ENCODE measurements at places on chromosomes 3 and 15.

DNA sequence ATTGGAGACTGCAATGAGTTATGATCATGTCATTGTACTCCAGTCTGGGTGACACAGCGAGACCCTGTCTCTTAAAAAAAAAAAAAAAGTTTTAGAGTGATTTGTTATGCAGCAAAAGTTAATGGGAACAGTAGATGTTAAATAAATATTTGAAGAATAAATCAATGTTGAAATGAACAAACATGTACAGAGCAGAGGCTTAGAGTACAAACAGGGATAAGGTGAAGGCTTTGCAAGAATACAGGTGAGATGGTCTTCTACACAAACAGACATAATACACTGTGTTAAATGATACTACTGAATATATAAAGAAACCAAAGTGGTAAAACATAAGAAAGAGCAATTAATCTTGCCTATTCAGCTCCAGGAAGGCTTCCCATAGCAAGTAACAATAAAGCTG, 265.4 kb downstream of the CNTN3 start:
- no peak for DNase-seq

- no peak for DNase-seq
These were observed 21.5 kb downstream of the LARS2 start for GRCh38 chr3:45409921-45410320.

GRCh38 chr3:40396406-40396805, 9.4 kb downstream of the ENTPD3 start:
- DNase-seq: no peak

GRCh38 chr15:71804226-71804625, 6.1 kb upstream of the NR2E3 start:
- DNase-seq: no peak

DNA sequence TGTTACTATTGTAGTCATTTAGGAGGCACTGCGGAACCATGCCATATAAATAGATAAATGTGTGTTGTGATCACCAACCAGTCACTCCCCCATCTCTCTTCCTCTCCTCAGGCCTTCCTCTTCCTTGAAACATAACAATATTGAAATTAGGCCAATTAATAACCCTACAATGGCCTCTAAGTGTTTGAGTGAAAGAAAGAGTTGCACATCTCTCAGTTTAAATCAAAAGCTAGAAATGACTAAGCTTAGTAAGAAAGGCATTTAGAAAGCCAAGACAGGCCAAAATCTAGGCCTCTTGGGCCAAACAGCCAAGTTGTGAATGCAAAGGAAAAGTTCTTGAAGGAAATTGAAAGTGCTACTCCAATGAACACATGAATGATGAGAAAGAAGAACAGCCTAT, 8.1 kb upstream of the DNASE1L3 start:
- DNase-seq: no peak

DNA sequence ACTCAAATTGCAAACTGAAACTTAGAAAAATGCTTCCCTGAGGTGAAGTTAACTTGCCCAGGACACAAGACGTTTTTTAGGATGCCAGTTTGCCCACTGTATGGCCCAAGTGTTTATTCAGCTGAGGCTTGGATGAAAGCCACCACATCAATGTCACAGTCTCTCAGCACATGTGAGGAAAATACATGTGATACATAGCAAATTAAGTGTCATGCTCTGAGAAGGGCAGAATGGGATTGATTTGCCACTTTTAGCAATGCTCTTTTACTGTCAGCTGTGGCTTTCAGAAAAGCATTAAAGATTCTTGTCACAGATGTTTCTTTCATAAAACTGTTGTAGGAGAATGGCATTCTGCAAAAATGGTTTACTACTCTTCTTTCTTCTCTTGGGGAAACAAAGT, 165.5 kb downstream of the ZIC1 start:
- DNase-seq: no peak

DNA sequence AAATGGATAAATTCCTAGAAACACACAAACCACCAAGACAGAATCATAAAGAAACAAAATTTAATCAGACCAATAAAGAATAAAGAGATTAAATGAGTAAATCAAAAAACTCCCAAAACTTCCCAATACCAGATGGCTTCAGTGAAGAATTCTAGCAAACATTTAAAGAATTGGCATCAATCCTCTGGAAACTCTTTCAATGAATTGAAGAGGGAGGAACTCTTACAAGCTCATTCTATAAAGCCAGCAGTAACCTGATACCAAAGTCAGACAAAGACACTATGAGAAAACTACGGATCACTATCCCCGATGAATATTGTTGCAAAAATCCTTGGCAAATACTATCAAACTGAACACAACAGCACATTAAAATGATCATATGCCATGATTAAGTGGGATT, 81.9 kb upstream of the SLCO2A1 start:
- DNase-seq: no peak

DNA sequence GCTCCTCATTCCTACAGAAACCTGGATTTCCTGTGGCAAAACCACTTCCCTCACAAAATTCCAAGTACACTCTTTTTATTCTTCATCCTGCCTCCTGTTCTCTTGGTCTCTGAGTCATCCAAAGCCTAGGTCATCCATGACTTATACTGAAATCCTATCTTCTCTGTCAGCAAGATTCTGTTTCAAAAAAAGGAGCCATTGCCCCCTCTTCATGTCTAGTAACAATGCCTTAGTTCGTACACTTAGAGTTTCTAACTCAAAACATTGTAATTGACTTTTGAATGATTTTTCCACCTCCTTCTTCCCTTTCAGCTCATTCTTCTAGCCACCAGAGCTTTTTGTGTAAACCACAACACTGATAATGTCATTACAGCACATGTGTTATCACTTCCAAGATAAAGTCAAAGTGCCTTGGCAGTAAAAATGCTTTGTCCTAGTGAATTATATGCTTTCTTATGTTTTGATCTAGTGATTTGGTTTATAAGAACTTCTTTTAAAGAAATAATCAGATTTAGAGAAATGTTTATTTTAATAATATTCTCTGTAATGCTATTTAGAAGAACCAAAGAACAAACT, 256.5 kb upstream of the NECTIN3 start:
- DNase-seq: no peak

DNA sequence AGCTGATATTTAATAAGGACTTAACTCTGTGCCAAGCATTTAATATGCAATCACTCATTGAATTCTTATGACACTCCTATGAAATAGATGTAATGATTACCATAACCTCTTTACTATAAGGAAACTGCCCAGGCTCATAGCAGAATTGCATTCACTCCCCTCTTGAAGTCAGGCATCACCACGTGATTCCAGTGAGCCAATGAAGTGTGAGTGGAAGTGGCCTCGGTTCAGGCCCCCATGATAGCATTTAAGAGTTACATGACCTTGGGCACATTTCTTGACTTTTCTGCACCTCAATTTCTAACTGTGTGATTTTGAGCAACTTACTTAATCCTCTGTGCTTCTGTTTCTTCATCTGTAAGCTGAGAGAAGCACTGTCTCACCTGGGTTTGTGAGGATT, 62.8 kb upstream of the CLDN18 start:
- DNase-seq: no peak

GRCh38 chr3:126109146-126109879, 25.4 kb upstream of the SLC41A3 start:
- DNase-seq: no peak

DNA sequence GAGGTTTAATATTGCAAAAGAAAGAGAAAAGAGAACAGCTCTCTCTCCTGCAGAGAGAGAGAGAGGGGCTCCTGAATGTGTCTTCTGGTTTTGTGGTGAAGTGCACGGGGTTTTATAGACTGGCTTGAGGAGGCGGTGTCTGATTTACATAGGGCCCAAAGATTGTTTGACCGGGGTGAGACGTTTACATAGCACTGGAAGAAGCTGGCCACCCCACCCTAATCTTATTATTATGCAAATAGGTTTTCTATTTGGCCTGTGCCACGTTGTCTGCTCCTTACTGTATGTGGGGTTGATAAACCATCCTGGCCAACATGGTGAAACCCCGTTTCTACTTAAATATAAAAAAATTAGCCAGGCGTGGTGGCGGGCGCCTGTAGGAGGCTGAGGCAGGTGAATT, 268.6 kb downstream of the SV2B start:
- peak; percentile 25 for DNase-seq

DNA sequence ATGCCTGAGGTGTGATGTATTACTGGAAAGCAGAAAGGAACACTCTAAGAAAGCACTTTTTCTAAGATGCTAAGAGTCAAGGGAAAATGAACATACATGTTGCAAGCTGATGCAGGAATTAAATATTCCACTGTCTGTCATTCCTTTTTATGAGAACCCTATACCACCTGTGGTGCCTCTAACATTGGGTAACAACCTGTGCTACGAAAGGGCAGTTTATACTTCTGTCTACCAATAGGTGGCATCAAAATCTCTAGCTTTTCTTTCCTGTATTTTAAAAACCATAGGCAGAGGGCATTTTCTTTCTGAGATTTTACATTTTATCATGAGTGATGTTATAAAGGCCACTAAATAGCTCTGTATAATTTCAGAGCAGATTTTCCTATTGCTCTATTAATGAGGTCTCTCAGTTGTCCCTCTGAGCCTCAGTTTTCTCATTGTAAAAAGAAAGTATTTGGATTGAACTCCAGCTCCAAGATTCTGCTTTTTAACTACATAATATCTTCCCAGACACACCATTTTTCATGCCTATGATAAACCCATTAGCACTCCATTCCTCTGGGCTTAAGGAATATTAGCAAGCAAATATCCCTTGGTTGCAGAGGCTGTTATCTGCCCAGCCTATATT, 3.5 kb upstream of the CPNE4 start:
- DNase-seq: no peak

- DNase-seq: no peak
These were observed 76.2 kb upstream of the PLCL2 start for GRCh38 chr3:16808393-16809107.

All from HAP-1 (cell line).